ENCODE measurements at places on chromosomes 6 and 20. TPM values are rescaled to one million over a fixed set of nuclear protein-coding genes. Genes with fewer than 3 reads are reported as not detected.

Gene APOM
- 4.8 TPM for total RNA-seq

DNA sequence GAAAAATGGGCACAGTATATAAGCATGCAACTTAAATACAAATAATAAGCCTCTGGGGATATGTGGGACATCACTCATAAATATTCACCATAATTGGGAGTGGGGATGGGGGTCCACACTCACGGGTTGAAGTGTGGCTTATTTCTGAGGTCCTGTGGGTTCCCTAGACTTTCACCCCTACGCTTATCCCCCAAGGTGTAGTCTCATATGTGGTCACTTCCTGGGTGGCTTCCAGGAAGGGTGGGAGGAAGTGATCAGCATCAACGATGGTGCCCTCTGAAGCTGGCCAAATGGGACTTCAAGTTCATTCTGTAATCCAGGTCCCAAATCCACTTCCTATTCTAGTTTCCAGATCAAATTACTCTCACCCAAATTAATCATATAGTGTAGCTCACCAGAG is 59.5 kb downstream of the GNAS start:
- no peak for DNase-seq

GRCh38 chr6:134521116-134521501 is 203.2 kb upstream of the SGK1 start:
- DNase-seq: no peak

GRCh38 chr6:150723857-150724256 is 124.2 kb downstream of the PLEKHG1 start:
- no peak for DNase-seq

Gene EYA4
- 1.5 TPM for total RNA-seq

DNA sequence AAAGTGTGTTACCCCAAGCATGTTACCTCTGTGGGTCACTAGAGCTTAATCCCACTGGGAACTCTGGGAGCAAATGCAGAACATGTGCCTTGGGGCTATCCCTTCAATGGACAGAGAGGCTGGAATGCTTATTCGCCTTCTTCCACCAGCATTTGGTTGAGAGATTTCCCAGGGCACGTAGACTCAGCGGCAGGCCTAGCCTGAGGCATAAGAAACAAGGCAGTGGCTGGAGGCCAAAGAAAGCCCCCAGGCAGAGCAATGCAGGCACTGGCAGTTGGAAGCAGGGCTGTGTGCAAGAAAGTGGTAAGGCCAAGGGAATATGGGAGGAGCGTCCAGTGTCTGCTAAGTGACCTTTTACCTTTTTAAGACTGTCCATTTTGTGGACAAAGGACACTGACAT is 114.0 kb upstream of the FLRT3 start:
- no peak for DNase-seq
